ENCODE measurements at places on chromosomes 7 and 10.
A peak's percentile ranks its signal among the peaks of the same experiment; 100 is the strongest.

DNA sequence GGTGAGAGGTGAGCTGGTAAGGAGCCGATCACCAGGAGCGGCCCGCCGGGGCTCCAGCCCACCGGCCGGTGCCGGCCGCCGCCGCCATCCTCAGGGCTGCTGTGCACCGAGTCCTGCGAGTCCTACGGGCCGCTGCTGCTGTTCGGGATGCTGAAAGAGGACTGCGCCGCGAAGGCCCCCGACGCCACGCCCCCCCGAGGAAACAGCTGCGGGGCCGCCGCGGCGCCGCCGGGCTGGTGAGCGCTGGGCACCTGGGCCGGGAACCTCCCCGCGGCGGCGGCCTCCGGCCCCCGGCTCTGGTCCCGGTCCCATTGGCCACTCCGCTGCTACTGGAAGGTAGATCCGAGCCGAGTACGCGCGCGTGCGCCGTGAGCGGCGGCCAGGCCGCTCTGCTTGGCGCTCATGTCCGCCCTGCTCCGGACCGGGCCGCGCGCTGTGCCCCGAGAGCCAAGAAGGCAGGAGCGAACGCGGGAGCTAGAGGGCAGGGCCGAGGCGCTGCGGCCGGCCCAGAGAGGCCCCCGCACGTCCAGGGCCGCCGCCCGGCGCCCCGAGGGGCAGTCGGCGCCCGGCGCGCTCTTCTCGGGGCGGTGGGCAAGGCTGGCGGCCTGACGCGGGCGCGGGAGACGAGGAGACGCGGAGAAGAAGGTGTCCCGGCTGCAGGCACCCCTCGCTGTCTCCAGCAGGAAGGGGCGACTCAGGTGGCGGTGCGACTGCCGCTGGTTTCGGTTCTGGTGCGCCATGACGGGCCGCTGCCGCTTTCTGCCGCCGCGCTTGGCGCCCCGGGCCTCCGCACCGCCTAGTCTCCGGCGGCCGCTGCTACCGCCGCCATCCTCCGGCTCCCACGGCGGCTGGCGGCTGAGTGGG, 121.3 kb upstream of the WIPF3 start:
- DNase-seq = peak; percentile 42

DNA sequence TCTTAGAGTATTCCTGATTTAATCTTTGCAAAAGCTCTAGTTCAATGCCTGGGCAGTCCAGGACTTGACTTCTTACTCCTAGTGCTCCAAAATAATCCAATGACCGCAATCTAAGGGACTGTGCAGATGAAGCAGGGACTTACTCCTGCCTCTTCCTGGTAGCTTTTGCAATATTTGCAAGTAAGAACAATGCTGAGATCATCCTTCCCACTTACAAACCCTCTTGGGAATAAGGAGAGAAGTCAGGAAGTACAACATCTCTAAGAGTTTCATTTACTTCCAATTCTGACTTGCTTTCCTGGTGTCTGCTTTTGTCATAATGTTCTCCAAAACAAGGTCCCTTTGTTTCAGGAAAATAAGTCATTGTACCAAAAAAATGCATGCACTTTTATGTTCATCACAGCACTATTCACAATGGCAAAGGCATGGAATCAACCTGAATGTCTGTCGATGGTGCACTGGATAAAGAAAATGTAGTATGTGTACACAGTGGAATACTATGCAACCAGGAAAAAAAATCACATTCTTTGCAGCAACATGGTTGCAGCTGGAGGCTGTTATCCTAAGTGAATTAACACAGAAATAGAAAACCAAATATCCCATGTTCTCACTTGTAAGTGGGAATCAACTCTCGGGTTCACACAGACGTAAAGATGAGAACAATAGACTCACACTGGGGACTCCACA, 7.1 kb upstream of the KCNMA1 start:
- no peak for DNase-seq

- no peak for DNase-seq
Observed at GRCh38 chr10:63744060-63744941, 223.1 kb downstream of the REEP3 start.

- no peak for DNase-seq
Observed at GRCh38 chr10:109957092-109957797, 33.9 kb upstream of the XPNPEP1 start.

GRCh38 chr10:72477463-72477862, 122.7 kb upstream of the DNAJB12 start:
- no peak for DNase-seq

GRCh38 chr7:20651960-20652544, 36.6 kb downstream of the ABCB5 start:
- DNase-seq = no peak

DNA sequence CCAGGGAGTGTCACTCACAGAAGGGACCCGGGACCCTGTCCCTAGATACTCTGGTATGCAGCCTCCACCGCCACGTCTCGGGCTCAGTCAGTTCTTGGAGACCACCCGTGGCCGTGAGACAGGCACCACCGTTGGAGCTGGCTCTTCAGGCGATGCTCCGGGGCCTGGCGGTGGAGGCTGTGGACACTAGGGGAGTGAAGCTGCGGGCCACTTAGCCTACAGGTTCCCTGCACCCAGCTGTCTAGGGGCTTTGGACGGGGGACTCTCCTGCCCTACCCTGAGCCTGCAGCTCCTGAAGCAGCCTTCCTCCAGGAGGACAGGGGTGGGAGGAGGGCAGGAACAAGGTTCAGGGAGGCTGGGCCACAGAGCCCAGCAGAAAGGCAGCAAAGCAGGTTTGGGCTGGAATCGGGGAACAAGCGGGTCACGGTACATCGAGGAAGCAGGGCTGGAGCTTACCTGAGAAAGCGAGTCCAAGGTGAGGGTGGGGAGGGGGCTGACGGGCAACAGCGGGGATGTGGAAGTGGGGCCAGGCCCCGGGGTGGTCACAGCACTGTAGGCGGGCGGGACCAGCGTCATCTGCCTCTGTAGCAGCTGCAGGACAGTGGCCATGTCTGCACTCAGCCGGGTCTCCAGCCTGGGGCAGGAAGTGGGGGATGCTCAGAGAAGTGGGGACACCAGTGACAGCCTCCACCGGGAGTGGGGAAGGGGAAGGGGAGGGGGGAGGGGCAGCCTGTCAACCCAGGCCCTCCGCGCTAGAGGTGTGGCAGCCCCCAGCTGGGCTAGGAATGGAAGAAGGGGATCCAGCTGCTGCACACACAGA, 31.5 kb downstream of the KCNH2 start:
- DNase-seq = no peak

- DNase-seq = no peak
Observed at GRCh38 chr10:116565534-116565933, 19.8 kb downstream of the PNLIP start.

GRCh38 chr10:25639646-25640045, 294.4 kb upstream of the MYO3A start:
- DNase-seq = no peak

- DNase-seq = no peak
Observed at GRCh38 chr7:13920053-13920697, 69.3 kb downstream of the ETV1 start.

GRCh38 chr7:27073076-27073475, 22.7 kb downstream of the HOXA1 start:
- DNase-seq = no peak

- DNase-seq = no peak
Observed at GRCh38 chr7:24884401-24884800, 95.6 kb downstream of the OSBPL3 start.

DNA sequence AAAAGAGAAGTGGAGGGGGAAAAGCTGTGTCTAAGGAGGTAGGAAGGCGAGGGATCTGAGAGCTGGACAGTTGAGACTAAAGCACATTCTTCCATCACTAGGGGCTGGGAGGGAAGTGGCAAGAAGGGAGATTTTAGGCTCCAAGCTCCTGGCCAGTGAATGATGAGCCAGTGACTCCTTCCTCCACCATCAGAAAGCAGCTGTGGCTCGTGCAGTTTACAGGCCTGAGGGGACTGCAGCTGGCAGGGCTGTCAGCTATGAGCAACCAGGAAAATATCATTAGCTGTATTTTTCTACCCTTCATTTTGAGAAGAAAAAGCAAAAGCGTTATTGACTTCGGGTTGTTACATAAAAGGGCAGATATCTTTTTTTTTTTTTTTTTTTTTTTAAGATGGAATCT, 60.7 kb downstream of the GPAM start:
- DNase-seq = no peak

DNA sequence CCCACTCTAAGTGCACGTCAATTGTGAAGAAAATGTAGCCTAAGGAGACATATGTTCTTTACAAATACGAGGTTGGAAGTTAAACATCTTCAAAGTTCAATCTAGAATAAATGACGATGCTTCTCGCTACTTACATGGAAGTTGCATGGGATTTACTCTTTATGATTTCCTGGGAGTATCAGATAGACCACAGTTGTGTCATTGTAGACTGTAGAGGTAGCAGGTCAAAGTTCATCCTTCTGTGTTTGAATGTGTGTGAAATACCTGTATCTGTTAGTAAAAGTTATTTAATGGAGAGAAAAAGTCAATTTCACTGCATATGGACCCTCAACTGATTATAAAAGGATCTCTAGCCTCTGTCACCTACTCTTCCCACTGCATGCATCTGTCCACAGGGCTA, 112.6 kb downstream of the C1GALT1 start:
- DNase-seq = no peak

DNA sequence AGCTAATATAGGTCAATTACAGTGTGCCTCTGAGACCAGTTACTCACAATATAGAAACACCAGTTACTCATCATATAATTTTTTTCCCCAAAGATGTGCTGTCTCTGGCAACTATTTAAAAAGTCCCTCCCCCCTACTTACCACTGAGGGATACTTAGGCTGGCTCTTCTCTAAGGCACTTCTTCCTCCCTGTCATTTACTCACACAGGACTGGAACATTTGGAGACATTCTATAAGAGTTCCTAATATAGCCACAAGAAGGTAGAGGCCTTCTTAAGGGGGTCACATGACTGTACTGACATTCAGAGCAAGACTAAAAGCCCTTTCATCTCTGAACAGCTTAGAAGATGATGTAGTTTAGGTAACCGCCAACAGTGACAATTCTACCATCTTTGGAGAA, 44.4 kb upstream of the SLIT1 start:
- DNase-seq = no peak

GRCh38 chr7:3518546-3518945, 217.5 kb downstream of the SDK1 start:
- no peak for DNase-seq

GRCh38 chr10:21315645-21316220, 209.7 kb downstream of the SKIDA1 start:
- no peak for DNase-seq

DNA sequence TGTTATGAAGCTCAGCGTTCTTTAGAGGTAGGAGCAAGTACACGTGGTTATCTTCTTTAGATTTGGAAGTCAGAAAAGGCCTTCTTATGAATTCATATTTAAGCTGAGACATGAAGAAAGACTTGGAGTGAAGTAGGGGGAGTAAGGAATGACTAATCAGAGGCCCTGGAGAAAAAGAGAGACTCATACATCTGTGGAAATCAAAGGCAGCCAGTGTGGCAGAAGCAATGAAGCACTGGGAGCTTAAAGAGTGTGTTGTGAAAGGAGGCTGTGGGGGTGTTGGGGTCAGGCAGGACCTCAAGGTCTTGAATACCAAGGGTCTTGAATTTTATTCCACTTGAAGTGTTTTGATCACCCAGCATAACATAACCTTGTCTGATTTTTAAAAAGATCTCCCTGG, 35.7 kb upstream of the FGL2 start:
- DNase-seq = no peak

DNA sequence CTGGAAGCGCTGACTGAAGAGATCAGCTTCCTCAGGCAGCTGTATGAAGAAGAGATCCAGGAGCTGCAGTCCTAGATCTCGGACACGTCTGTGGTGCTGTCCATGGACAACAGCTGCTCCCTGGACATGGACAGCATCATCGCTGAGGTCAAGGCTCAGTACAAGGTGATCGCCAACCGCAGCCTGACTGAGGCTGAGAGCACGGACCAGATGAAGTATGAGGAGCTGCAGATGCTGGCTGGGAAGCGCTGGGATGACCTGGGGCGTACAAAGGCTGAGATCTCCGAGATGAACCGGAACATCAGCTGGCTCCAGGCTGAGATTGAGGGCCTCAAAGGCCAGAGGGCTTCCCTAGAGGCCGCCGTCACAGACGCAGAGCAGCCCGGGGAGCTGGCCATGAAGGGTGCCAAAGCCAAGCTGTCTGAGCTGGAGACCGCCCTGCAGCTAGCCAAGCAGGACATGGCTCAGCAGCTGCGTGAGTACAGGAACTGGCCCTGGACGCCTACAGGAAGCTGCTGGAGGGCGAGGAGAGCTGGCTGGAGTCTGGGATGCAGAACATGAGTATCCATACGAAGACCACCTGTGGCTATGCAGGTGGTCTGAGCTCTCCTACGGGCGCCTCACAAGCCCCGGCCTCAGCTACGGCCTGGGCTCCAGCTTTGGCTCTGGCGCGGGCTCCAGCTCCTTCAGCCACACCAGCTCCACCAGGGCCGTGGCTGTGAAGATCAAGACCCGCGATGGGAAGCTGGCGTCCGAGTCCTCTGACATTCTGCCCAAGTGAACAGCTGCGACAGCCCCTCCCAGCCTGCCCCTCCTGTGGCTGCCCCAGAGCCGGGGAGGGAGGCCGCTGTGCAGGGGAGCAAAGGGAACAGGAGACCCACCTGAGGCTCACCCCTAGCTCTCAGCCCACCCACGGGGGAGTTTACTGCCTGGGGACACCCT, 24.9 kb upstream of the AMPH start:
- DNase-seq = no peak

DNA sequence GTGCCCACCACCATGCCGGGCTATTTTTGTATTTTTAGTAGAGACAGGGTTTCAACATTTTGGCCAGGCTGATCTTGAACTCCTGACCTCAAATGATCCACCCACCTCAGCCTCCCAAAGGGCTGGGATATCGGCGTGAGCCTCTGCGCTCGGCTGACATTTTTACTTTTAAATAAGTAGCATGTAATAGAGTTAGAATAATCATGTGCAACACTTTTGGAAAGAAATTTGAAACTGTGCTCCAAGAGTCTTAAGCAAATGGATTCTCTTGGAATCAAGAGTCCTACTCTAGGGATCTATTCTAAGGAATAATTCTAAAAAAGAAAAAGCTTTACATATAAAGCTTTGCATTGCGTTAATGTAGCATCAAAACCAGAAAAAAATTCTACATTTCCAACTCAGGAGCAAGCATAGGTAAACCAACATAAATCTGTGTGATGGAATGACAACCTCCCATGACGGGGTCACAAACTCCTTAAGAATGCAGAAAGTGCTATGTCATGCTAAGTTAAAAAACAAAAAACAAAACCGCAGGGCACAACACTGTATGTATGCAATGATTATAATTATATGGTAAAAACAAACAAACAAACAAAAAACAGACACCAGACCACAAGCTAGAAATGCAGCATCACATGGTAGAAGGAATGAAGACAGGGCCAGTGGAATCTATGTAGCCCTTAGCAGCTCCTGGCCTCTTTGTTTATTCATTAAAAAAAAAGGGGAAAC, 98.7 kb downstream of the RNF216 start:
- DNase-seq = no peak

DNA sequence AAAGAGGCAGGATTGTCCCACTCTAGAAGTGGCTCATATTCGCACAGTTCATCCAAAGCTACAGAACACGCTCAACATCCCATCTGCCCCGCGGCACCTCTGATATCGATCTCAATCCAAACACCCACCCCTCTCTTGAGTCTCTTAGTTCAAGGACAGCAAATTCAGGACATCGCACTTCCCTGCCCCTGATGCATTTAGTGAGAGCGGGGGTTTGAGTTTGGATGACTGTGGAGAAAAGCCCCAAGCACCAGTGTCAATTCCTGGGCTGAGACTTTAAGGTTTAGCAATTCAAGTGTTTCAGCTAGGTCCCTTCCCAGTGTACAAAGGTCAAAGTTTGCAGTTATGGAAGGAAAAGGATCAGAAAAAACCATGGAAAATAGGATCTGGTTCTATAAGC, 166.2 kb downstream of the LYZL1 start:
- DNase-seq = no peak

- no peak for DNase-seq
Observed at GRCh38 chr7:47472444-47473157, 109.3 kb downstream of the TNS3 start.

GRCh38 chr10:58868736-58869435, 307.6 kb upstream of the PHYHIPL start:
- no peak for DNase-seq

Measured in activated CD4-positive, alpha-beta memory T cell treated with anti-CD3 and anti-CD28 coated beads, Interleukin-2, amount 10 ng/mL, durations not matched to agents 7 days and 5 days (primary cell).